CD14-positive monocyte (primary cell): ENCODE measurements at places on chromosomes 2 and 18.

DNA sequence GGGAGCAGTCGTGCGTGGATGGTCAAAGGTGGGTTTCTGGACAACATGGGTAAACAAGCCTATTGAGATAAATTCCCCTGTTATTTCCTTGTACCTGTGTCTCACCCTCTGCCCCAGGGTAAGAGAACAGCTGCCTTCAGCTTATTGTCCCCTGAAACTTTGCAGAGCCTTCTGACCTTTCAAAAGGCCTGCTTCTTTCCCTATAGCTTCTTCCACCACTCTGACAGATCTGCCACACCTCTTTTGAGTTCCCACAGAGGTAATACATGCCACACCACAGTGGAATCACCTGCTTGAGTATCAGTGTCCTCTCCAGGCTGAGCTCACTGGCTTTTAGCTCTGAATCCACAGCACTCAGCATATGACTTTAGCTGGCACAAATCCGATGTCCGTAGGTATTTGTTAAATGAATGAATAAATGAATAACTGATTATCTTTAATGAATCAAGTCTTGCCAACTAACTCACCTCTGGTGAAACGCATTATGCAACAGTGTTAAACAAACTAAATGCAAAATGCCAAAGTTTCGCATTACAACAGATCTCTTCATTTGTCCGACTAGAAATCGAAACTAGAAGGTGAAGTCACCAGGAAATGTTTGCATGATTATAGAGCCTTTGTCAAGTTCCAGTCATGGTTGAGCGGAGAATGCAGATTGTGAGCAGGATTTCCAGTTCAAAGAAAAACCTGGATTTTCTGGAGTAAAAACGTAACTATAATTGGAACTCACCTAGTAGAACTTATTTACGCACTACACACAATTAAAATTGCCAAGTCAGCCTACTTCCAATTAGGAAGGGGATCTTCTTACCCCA lies 16.4 kb downstream of the DYNAP start:
- DNase-seq: no peak

GRCh38 chr2:19774805-19775176 lies 127.0 kb downstream of the TTC32 start:
- DNase-seq: no peak

GRCh38 chr2:200860092-200860795 lies 4.2 kb downstream of the CLK1 start:
- DNase-seq: no peak

DNA sequence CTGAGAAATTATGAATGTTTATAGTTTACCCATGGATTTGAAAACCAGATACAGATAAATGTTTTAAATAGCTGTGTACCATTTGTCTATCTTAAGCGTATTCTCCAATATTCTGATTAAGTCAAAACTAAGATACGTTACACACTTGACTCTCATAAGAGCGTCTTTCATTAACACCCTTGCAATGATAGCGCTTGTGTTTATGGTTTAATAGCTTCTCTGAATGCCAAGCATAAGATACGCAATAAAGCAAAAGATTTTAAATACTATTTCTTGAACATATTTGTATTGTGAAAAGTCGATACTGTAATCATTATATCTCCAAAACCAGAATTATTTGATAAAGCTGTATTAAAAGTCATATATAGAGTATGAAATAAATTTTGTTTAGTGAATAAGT lies 3.0 kb downstream of the CALCRL start:
- DNase-seq: no peak

- no peak for DNase-seq
Observed at GRCh38 chr2:11090187-11090586, 65.1 kb upstream of the SLC66A3 start.

DNA sequence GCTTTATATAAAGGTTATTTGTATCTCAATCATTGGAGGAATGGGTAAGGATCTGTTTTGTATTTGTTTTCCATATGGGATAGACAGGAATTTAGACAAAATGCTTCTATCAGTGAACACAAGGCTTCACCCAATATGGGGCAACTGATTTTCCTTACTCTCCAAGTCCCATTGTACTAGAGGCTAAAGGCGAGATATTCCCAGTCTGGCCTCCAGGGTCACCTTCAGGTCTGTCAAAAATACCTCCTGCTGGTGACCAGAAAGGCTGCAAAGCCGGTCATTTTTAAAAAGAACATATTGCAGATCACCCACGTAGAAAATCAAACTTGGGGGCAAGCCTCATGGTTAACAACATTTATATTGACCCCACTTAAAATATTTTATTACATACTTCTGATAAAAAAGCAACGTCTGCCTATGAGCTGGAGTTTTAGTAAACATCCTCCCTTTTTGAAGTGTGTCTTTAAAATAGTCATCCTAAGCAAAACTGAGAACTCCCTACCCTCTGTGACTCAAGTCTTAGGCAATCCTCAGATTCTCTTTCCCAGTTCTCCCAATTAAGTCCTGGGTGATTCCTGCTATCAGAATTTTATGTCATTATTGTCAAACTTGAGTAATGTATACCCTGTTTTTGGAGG lies 276.6 kb downstream of the MREG start:
- DNase-seq: peak; percentile 44

DNA sequence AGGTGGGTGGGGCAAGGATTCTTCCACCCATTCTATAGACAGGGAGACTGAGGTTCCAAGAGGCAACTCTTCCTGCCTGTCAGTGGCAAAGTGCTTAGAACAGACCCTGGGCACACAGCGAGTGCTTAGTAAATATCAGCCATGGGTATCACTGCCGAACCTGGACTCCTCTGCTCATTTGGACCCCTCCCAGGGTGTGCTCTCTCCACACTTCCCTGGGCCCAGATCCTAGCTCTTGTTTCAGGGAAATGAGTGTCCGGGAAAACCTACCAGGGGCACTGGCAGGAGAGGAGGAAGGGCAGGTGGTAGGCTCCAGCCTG lies 136.3 kb downstream of the CYP26B1 start:
- no peak for DNase-seq

DNA sequence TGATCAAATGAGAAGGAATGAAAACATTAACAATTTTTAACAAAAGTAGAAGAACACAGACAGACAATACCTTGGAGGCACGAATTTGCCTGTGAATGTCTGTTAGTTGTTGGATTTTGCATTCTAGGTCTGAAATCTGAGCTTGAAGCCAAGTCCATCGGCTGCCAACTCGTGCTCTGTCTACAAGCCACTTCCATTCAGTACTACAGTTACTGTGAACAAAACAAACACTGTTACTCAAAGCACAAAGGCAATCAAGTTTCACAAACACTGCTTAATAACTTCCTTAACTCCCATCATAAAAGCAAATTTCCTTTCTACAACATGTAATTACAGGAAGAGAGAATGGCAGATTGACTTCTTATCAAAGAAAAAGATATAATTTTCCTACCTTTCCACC lies 42.2 kb downstream of the KANSL1L start:
- no peak for DNase-seq

- DNase-seq: no peak
Observed at GRCh38 chr18:80179857-80180558, 67.3 kb downstream of the PARD6G start.

- DNase-seq: no peak
Observed at GRCh38 chr2:236375973-236376476, 111.8 kb upstream of the ASB18 start.

- no peak for DNase-seq
Observed at GRCh38 chr2:114929225-114929624, 486.8 kb downstream of the DPP10 start.

GRCh38 chr18:67540559-67540958 lies 24.0 kb upstream of the DSEL start:
- DNase-seq: no peak

DNA sequence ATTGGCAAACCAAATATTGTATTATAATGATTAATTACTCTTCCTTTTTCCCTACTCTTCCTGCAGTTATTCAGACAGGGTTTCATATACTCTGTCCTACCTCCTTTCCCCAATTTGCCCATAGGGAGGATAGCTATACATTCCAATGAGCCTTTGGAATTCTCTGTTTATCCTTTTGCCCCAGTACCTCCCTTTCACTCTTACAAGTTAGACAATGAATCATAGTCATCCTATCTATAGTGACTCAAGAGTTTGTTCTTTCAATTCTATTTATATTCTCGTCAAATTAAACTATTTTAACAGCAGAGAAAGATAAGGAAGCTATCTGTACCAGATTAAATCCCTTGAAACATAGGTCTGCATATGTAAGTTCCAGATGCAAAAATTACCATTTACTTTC lies 437.5 kb downstream of the NR4A2 start:
- DNase-seq: no peak
